ENCODE measurements at places on chromosomes 5 and 9.

DNA sequence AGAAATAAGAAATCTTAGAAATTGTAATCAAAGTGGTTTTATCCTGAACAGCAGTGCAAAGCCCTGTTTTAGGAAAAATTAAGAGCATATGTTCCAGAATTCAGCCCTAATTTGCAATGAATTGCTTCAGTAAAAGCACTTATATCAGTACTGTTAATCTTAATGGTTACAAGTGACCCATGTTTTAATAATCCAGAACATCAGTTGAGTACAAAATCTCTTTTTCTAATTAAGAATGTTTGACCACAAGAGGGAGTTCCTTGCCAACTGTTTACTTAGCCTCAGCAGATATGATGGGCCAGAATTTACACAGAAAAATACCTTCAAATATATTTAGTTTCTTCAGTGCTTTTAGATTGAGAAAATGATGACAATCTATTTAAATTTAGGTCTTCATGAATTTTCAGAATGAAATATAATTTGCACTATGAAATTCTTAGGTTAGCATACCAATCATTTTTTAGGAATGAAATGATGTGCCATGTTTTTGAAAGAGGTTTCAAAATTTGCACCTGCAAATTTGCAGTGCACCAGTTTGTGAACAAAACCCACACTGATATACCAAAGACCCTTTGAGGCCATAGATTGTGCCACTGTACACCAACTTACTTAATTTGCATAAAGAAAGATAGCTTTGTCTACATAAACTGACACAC, 926.3 kb upstream of the ARRDC3 start:
- DNase-seq, result peak; percentile 7

- DNase-seq, result no peak
These were observed 51.5 kb downstream of the LRSAM1 start for GRCh38 chr9:127502706-127503378.

GRCh38 chr9:27719711-27720110, 146.4 kb upstream of the C9orf72 start:
- DNase-seq, result no peak

DNA sequence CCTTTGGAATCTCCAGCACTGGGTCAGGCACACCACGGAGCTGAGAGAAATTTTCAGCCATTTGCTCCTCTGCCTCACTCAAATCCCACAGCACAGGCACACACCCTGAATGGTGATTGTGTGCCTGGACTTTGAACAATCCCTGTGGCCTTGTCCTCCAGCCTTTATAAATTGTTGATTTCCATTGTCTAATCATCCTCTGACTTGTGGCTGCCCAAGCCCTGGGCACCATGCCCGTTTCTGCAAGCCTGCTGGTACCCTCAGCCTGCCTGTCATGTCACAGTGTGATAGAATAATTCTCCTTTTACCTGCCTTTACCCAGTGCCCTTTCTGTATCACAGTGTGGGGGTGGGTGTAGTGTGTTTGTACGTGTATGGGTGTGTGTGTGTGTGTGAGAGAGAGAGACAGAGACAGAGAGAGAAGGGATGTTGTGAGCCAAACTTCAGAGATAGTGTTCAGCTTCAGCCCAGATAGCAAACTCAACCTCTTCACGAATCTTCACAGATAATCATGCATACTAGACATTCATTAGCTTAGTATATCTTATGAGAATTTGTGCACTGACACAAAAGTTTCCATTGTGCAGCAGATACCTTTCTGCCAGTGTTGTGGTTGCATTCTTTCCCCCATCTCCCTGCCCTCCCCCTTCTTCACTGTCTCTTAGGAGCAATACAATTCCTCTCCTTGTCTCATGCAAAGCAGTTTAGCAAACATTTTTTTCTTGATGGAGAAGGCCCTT, 27.8 kb upstream of the SLC44A1 start:
- DNase-seq, result no peak

DNA sequence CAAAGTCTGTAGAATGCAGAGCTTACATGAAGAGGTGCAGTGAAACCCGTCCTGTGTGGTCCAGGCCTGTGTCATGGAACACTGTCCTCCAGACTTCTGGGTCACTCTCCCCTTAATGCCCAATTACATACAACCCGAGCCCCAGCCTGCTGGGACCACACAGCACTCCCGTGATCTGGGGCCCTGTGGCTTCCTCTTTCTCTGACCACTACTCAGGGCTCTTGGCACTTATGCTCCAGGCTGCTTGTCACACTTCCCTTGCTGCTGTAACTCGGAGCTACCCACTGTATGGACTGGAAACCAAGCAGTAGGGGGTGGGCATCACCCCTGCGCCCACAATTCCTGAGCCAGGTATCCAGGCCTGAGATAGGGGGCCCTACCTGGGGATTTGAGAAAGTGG, 10.3 kb upstream of the IL3 start:
- no peak for DNase-seq

DNA sequence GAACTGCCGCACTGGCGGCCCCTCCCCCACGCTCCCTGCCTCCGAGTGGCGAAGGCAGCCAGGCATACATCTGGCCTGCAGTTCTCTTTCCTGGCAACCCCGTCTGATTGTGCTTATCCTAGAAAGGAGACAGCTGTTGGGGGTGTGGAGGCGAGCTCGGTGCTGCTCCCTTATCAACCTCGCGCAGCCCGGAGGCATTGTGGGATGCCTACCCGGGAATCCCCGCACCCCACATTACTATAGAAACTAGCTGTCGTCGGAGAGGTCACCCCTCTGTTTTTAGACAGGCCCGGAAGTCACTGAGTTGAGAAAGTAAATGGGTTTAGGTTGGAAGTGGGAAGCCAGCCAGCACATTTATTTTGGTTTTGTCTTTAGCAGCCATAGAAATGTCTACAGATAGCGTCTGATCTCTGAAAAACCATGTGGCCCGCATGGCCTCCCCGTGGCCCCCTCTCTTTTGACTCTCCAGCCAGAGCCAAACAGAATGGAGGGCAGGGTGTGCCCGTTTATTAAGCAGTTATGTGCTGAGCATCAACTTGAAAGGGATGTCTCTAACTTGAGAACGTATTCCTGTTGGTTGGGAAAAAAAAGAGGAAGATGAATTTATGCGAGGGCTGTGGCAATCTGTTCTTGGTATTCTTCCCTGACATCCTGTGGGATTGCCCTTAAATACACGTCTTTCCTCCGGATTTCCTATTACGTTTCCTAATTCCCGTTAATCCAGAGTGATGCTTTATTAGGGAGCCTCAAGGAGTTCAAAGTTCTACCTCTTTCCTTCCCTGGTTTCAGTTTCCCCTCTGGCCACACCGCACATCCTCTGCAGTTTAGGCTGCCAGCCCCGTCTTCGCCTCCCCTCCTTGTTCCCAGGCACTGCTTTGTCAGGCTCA, 3.9 kb downstream of the STC2 start:
- no peak for DNase-seq

DNA sequence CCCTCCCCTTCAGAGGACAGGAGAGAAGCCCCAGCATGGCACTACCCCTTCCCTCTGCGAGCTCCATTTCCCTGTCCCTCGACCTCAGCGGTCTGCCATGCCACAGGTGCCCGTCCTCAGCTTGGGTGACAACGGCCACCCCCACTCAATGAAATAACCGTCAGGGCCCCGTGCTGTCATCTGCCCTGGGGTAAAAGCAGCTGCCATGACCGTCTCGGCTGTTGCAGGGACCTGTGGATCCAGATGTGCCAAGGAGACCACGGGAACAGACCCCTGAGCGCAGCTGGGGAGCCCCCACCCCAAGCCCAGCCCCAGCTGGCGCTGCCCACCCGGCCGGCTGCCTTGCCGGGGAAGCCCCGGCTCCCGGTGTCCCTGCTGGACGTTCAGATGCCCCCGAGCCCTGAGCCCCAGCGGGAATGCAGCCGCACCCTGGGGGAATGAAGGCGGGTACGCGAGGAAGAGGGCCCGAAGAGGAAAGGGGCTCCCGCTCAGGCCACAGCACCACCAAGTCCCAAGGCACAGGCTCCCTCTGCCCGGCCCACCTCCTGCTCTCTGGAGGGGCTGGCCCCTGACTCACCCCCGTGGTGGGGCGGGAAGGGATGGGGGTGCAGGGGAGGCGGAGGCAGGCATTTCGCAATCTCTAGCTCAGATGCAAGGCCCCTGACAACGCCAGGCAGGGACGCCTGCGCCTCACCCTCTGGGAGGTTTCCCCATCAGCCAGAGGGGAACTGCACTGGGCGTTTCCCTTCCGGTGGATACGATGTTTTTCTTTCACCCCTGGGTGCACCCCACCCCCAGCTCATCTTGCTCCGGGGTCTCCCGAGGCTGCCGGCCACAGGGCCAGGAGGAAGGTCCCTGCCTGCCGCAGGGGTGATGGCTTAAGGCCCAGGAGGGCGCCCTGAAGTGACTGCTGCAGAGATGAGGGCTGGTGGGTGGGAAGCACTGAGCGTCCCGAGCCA, 49.2 kb downstream of the NACC2 start:
- no peak for DNase-seq

- DNase-seq, result no peak
These were observed 32.7 kb upstream of the FCN2 start for GRCh38 chr9:134847752-134848432.

DNA sequence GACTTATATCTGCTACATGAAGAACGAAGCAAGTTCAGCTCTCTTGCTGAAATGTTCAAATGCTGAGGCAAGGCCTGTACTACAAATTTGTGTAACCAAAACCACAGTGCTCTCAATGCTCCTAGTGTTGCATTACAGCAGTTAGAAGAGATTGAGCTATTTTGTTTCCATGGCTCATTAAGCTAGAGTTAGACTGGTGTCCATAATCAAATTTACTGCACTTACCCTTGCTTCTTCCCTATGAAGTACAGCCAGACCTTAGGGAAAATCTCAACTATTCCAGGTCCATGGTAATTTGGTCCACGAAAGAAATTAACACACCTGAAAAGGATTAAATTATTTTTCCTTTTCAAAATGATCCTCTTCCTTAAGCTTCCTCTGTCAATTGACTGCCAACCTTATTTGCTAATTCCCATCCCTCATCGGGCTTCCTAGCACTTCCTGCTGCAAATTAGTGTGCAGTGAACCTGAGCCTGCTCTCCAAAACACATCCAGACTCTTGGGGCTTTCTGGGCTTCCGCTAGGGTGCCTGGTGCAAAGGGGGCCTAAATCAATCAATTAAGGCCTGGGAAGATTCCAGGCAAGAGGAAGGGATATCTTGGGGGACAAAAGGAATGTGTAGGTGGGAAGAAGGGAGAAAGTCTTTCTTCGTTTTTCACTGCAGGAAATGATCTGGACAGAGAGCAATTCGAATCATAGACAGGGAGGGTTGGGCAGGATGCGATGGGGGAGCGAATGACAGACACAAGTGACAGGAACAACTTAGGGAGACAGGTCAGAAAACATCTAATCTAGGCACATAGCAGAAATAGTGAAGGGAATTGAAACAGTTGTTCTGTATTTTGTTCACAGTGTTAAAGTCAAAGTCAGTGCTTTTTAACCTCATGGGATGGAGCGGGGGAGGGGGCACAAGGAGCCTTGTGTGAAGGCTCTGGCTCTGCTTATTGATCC, 542.4 kb downstream of the RAB3C start:
- peak; percentile 10 for DNase-seq

DNA sequence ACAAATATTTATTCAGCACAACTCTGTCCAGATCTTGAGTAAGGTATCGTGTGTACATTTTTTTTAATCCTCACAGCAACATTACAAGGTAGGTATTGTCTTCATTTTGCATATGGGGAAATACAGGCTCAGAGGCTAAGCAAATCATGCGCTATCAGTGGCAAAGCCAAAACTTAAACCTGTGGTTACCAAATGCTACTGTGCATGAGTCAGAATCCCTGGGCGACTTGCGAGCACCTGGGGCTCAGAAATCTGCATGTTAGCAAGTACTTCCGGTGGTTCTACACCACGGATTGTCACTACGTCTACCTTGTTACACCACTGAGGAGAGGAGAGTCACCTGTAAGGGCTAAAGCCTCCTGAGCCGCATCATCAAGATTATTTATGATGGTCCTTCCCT, 21.3 kb downstream of the C5orf58 start:
- peak; percentile 74 for DNase-seq

DNA sequence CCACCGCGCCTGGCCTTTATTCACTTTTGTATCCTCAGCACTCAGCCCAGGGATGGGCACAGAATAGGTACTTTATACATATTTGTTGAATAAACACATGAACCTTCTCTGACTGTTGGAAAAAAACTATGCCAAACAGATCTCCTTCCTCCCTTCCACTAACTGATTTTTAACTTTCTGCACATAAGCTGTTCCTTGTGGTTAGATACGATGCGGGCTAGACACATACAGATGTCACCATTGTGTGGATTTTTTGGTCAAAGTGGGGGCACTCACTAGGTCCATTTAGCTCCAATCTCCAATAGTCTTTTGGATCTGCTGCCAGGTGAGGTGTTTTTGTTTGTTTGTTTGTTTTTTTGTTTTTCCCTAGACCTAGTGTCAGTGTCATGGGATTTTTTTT, 5.1 kb downstream of the TEX48 start:
- no peak for DNase-seq

- peak; percentile 62 for DNase-seq
These were observed 28.4 kb downstream of the NNT start for GRCh38 chr5:43631182-43631910.

GRCh38 chr5:159345336-159345735, 15.0 kb upstream of the IL12B start:
- DNase-seq, result no peak

DNA sequence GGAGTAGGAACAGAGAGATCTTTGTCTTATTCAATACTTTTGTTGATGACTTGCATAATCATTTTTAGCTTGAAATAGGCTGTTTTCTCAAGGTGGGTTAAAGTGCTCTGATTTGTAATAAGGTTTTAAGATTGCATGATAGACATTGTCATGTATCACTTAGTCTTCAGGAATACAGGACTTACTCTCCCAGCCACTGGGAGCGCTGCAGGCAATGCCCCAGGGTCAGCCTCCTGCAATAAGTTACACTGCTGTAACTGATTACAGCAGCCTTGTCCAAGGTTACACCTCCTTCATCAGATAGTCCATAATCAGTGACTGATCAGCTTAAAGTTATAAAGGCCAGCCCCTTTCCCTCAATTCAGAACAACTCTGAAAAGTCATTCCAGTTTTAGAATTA, 218.6 kb downstream of the ESM1 start:
- no peak for DNase-seq

- DNase-seq, result no peak
These were observed 161.5 kb upstream of the PHYKPL start for GRCh38 chr5:178394074-178394473.

DNA sequence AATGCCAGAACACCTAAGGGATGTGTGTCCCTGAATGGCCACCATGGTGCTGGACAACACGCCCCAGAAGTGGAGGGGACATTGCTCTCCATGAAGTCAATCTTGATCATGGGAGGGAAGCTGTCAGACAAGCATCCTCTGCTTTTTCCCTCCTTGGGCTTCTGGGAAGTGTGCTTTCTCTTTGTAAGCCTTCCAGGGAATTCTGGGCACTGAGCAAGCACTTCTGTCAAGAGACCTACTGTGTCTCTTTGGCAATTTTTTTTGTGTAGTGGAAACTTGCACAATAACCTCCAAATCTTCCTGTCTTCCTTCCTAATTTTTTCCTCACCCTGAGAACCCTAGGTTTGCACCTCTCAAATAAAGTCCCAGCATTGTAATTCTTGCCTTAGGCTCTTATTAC, 132.0 kb downstream of the SEC61B start:
- no peak for DNase-seq

DNA sequence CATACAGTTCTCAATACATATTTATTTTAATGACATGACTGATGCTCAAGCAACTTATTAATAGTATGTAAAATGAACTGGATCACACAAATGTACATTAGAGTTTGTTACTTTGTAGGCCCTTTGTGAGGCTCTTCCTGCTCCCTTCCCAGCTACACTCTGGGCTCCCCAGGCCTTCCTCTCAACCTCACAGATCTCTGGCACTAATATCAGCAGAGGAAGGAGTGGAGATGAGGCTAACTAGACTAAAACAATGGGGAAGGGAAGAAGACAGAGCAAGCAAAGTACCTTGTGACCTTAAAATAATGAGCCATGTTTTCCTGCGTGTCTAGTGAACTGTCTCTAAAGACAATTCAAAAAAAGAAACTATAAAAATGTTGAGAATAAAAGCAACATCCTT, 30.3 kb upstream of the TEK start:
- DNase-seq, result no peak
